HuH-7.5 (cell line): ENCODE measurements at places on chromosomes 3 and 15.

- DNase-seq = peak; percentile 50
Measured at GRCh38 chr3:128307029-128307633, 153.8 kb downstream of the EEFSEC start.

DNA sequence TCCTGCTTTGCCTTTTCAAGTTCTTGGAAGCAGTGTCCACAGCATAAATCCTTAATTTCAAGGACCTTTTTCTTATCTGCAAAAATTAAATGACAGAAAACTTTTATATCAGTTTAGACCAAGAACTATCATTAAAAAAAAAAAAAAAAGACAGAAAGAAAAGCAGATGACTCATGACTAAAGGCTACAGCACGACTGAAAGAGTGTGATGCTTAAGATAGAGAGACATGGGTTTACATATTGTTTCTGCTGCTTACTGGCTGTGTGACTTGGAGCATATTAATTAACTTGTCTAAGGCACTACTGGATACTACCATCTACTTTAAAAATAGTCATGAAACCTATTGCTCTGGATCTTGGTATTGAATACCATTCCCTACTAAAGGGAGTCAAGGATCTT, 62.3 kb downstream of the CEP152 start:
- no peak for DNase-seq

DNA sequence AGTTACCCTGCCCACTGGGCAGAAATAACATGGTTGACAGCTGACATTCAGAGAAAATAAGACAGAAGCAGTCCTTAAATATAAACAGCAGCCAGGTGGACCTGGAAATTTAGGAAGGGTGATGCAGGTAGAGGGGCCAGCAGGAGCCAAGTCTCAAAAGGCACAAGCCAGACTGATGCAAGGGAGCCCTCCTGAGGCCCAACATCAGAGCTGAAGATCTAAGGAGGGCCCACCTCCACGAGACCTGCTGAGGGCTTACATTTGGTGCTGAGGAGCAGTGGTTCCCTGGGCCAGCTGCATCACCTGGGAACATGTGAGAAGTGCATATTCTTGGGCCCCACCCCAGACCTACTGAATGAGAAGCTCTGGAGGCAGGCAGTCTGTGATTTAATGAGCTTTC, 105.5 kb upstream of the TRIM42 start:
- no peak for DNase-seq

GRCh38 chr3:13681931-13682330, 133.0 kb downstream of the FBLN2 start:
- no peak for DNase-seq

DNA sequence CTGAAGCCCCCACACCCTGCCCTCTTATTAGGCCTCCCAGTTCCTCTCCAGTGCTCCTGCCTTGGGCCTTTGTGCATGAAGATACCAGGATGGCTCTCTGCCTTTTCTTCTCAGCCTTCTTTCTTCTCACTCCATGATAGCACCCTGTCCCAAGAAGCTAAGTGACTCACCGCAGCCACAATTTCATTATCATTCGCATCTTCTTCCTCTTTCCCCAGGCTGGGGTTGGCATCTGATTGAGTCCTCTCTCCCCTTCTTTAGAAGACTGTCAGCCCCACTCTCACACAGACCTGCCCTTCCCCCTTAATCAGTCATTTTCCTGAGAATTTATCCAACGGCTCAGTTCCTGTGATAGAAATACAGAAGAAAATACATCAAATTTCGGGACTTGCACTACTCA, 102.0 kb downstream of the STAC start:
- DNase-seq = no peak

GRCh38 chr3:107685383-107685782, 162.6 kb downstream of the BBX start:
- DNase-seq = no peak

DNA sequence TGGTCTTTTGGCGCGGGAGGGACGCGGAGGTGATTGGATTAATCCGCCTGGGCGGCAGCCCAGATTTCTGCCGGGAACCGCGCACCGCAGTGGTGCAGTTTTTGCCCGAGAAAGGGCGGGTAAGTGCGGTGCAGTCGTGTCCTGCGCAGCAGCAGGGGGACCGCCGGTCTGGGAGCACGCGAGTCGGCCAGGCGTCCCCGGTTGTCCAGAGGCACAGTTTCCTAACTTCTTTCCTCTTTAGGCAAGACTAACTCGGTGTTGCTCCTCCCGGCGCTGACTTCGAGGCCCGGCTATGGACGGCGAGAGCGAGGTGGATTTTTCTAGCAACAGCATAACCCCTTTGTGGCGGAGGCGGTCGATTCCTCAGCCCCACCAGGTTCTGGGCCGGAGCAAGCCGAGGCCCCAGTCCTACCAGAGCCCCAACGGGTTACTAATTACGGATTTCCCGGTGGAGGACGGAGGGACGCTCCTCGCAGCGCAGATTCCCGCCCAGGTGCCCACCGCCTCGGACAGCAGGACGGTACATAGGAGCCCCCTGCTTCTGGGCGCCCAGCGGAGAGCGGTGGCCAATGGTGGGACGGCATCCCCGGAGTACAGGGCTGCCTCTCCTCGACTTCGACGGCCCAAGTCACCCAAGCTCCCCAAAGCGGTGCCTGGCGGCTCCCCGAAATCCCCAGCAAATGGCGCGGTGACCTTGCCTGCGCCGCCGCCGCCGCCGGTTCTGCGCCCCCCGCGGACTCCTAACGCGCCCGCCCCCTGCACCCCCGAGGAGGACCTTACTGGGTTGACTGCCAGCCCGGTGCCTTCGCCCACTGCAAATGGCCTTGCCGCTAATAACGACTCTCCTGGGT, 736 bp downstream of the ARHGEF26 start:
- DNase-seq = peak; percentile 56

GRCh38 chr3:56375654-56376053, 92.6 kb downstream of the ERC2 start:
- no peak for DNase-seq

- no peak for DNase-seq
Measured at GRCh38 chr15:35182841-35183479, 97.9 kb upstream of the NANOGP8 start.

DNA sequence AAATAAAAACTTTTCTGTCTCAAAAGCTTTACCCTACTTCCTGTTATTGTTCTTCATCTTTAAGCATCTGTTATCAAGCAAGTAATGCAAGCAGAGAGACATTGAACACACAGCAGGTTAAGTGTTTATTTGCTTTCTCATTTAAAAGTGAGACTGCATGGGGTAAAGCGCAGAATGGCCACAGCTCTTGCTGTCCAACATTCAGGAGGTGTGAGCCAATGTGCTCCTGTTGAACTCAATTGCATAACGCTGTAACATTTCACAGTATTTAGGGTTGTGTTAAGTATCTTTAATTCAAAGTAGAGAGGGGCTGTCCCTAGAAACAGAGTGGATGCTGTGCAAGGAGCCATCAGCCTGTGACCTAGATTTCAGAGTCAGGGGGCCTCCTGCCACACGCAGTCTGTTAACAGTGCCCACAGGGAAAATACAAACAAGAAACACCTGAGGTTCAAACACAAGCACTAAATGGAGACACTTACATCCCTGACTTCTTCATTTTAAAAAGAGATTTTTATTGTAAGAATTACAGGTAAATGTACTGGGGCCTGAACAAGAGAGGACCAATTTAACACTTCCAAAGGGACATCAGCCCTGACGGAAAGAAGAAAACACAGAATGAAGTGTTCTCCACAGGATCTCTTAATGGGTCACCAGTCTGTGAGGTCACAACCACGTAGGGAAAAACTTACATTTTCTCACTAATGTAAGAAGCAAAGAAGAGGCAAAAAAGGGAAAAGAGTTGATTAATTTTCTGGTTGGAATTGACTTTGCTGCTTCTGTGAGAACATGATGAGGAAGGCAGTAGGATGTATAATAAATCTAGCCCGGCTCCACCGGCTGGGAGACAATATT, 815.1 kb downstream of the VGLL3 start:
- no peak for DNase-seq

DNA sequence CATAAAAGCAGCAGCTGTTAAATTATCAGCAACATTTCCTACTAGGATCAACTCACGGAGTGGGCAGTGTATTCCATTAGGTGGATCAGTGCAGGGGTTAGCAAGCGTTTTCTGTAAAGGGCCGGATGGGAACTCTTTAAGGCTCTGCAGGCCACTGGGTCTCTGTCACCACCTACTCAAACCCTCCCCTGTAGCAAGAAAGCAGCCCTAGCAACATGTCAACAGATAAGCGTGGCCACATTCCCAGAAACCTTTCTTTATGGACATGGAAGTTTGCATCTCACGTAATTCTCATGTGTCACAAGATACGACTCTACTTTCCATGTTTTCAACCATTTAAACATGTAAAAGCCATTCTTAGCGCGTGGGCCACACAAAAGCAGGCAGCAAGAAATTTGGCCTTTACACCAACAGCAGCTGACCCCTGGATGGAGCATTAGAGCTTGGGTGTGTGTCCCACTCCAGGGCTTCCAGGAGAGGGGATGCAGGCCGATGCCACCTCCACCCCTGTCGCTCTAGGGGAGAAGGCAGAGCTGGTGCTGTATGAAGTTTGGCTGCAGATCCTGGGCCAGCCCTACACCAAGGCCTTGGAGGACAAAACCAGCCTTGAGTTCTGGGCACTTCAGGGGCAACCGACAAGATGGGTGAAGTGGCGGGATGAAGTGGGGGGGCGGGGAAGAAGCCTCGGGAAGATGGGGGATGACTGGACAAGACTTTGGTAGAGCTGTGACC, 48.2 kb upstream of the CSPG4 start:
- DNase-seq = no peak

DNA sequence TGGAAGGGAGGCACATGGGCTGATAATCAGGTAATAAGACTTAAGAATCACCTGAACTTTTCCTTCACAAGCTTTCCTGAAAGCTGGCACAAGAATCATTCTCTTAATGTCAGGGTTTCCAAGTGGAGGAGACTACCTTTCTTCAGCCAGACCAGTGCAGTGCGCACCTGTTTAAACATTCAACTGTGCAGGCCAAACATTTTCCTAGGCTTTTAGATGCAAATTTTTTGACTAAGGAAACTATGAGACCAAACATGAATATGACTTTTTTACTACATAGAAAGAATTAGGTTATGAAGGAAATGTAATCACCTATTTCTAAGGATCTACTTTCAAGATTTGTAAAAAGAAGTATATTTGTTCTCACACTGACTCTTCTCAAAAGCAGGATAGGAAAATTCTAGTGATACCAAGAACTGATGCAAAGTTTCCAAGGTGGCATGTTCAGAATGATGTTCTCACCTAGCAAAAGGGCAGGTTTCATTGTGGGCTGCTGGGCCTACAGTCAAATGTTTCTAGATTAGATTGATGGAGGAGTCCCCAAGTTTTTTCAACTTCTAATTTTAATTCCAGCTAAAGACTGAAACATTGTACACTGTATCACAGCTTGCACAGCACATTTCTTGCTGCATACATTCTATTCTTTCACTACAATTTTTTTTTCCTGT, 339.1 kb downstream of the TIGIT start:
- DNase-seq = no peak

DNA sequence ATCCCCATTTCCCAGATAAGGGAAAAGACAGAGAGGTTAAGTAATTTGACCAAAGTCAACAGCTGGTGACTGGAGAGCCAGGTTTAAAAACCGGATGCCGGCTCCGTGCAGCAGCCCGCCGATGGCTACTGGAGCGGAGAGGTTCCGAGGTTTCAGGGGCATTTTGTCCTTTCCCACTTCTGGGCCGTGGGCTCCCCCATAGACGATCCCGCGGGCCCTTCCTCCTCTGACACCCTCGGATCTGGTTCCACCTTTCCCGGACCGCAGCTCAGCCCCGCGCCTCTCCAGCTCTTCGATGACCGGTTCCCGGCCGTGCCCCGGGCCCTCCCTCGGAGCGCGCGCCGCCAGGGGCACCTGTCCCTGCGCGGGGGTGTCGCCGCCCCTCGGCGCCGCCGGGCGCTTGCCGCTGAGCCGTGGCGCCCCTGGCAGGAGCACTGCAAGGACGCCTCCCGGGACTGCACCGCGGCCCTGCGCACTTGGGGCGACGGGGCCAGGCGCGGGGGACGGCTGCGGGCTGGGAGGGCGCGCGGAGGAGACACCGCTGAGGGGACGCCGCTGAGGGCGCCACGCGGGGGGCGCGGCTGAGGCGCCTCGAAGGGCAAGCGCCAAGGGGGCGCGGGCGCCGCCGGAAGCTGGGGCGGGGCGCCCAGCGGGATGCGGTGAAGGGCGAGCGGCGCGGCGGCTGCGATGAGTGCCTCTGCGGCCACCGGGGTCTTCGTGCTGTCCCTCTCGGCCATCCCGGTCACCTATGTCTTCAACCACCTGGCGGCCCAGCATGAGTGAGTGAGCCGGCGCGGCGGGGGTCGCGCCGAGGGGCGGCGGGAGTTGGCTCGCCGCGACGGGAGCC, at the start of gene TM6SF1:
Gene TM6SF1 (plus strand): TSS at position 652 of the 847 bp plus-strand sequence. CDS start 36 bp downstream, at position 688.
- peak; percentile 28 for DNase-seq

- no peak for DNase-seq
Measured at GRCh38 chr3:88779482-88779881, 327.9 kb upstream of the EPHA3 start.

GRCh38 chr3:17941766-17942165, 199.3 kb upstream of the TBC1D5 start:
- no peak for DNase-seq

DNA sequence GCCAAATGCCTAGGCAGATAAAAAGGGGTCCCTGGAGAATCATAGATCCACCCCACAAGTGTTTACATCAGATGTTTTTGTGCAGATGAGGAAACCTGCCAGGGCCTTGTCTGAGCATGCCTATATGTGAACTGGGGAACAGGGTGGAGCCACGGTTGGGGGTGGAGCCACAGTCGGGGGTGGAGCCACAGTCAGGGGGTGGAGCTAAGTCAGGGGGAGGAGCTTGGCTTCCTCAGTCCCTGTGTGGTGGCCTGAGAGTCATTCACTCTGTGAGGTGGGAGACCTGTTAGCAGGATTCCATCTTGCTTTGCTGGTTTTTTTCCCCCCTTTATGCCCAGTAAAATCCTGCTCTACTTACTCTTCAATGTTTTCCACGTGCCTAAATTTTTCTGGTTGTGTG, 57.8 kb upstream of the TGFBR2 start:
- no peak for DNase-seq

DNA sequence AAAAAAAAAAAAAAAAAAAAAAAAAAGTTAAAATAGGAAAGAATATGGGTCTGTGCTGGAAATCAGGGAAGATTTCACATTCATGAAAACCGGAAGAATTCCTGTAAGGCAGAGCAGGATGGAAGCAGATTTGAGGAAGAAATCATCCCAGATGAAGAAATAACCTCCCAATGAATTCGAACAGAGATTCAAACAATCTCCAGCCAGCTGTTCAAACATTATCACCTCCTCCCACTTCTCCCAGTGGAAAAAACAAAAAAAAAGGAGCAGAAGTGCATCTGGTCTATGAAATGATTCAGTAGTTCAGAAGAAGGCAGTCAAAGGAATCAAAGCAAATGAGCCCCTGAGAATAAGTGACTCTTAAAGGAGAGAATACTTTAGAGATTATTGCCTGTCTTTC, 33.1 kb downstream of the CP start:
- DNase-seq = no peak
